ENCODE measurements at places on chromosomes 7 and 10. TPM values are rescaled to one million over a fixed set of nuclear protein-coding genes. Genes with fewer than 3 reads are reported as not detected.

- no peak for DNase-seq
Measured at GRCh38 chr7:128865303-128865702, 2.6 kb downstream of the ATP6V1F start.

DNA sequence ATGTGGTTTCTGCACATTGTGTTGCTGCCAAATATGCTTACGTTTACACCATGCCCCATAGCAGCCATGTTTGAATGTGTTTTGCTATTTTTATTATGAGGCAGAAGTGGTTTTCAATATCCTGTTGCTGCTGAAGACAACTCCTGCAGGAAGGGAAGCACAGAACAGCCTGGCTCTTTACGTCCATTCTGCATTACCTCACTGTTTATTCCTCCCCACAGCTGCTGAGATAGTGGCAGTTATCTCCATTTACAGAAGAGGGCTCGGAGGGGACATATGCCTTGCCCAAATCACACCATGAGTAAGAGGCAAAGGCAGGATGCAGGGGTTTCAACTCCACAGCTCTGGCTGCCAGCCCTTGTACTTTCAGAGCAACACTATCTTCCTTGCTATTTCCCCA, 35.3 kb downstream of the PLPP4 start:
- no peak for DNase-seq

Gene ZCWPW1
- 4.2 TPM for total RNA-seq

DNA sequence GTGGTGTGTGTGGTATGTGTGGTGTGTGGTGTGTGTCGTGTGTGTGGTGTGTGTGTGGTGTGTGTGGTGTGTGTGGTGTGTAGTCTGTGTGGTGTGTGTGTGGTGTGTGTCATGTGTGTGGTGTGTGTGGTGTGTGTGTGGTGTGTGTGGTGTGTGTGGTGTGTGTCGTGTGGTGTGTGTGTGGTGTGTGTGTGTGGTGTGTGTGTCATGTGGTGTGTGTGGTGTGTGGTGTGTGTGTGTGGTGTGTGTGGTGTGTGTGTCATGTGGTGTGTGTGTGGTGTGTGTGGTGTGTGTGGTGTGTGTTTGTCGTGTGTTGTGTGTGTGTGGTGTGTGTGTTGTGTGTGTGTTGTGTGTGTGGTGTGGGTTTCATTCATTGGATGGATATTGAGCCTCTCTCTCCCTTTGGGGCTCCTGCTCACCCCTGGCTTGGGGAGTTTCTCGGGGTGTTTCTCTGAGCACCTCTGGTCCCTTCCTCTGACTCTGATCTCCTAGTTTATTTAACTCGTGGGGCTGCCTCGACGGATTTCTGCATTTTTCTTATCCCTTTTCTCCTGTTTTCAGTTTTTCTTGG, 145.8 kb downstream of the DNAJB6 start:
- no peak for DNase-seq

Gene SHTN1
- 0.13 TPM for total RNA-seq

GRCh38 chr10:22997096-22997495, 69.2 kb downstream of the ARMC3 start:
- no peak for DNase-seq

DNA sequence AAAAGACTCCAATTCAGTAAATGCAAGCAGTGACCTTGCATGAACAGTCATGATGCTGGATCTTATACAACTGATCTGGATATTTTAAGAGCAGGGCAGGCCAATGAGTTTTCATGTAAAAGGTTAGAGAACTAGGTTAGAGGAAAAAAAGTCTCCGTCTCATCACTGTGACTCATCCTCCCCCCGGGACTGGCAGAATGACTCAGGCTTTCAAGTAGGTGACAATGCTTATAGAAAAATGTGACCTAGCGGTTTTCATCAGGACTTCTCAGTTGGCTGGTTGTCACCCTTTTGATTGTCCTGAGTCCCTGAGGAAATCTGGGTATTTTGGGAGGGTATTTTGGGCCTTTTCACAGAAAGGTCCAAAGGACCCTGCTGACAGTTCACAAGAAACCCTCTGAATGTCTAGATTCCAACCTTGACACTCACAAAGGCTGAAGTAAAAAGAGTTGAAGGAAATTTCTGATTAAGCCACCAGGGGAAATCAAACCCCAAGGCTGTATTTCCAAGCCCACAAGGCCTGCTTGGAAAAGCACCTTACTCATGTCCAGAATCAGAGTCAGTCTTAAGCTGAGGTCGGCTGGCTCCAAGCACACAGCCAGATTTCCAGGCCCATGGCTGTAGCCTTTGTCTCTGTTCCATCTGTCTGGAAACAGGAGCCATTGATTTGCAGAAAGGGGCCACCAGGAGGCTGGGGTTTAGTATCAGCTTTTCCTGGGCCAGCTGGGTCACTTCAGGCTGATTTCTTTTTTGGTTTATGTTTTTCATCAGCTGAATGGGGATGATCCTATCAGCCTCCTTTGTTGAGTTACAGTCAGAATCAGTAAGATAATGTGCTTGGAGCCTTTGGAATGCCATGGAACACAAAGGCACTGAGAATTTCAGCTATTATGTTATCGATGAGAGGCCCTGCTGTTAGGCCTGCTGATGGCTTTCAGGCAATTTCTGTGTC, 226.4 kb upstream of the HABP2 start:
- no peak for DNase-seq

GRCh38 chr7:95636140-95636940, 40.0 kb upstream of the PDK4 start:
- no peak for DNase-seq

- DNase-seq, result no peak
Measured at GRCh38 chr7:74525881-74526280, 72.2 kb downstream of the GTF2IRD1 start.

- no peak for DNase-seq
Measured at GRCh38 chr10:6924166-6924565, 344.1 kb upstream of the PRKCQ start.

- DNase-seq, result no peak
Measured at GRCh38 chr10:17122726-17123661, 6.6 kb downstream of the CUBN start.

DNA sequence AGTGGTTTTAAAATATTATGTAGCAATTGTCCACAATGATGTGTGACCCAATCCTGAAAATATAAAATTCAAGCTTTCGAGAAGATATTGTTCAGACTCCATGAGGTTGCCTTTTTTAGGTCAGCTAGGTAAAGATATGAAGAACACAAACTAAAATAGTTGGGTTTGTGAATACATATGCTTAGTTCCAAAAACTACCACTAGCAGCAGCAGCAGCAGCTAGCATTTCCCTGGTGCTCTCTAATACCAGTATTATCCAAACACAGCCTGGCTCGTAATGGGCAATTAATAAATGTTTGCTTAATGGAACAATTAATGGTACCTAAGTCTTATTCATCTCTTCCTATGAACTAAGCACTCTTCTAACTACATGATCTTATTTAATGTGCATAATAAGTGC, 362.5 kb downstream of the MALRD1 start:
- no peak for DNase-seq

Gene PPP1R3A
- not detected for total RNA-seq

DNA sequence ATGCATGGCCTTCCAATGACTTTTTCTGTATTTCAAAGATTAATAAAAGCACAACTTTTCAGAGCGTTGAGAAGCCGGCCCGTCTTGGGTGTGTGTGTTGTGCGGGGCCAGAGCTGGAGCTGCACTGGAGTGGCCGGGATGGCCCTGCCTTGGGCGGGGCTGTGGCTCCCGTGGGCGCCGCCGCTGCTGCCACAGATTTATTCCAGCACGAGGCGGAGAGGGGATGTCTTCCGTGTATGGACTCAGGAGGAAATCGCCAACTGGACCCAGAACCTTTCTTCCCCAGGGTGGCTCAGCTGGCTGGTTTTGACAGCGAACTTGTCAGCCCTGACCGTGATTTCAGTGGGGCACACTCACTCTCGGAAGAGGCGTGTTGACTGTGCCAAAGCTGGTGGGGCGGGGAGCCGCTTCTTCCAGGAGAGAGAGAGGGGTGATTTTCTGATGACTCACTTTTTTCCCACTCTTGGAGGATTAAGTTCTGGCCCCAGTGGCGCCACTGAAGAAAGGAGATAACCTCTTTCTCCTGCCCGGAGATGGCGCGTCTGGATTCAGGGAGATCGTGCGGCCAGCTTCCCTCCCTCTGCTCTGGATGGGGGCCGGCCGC, 72.4 kb downstream of the DNAJB6 start:
- DNase-seq, result no peak

DNA sequence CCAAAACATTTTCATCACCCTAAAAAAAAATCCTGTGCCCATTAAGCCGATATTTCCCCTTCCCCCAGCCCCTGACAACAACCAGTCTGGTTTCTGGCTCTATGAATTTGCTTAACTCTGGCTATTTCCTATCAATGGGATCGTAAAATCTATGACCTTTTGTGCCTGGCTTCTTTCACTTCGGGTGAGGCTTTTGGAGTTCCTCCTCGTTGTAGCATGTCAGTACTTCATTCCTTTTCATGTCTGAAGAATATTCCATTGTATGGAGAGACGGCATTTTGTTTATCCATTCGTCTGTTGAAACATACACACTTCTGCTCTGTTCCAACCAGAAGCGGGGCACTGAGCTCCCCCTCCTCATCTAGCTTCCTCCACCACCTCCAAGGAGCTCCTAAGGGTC, 29.5 kb downstream of the TACC2 start:
- no peak for DNase-seq

Gene TMEM273
- total RNA-seq, result 35.3 TPM

- DNase-seq, result no peak
Measured at GRCh38 chr10:7401782-7402181, 9.1 kb downstream of the SFMBT2 start.

Gene PTTG1IP2
- not detected for total RNA-seq

DNA sequence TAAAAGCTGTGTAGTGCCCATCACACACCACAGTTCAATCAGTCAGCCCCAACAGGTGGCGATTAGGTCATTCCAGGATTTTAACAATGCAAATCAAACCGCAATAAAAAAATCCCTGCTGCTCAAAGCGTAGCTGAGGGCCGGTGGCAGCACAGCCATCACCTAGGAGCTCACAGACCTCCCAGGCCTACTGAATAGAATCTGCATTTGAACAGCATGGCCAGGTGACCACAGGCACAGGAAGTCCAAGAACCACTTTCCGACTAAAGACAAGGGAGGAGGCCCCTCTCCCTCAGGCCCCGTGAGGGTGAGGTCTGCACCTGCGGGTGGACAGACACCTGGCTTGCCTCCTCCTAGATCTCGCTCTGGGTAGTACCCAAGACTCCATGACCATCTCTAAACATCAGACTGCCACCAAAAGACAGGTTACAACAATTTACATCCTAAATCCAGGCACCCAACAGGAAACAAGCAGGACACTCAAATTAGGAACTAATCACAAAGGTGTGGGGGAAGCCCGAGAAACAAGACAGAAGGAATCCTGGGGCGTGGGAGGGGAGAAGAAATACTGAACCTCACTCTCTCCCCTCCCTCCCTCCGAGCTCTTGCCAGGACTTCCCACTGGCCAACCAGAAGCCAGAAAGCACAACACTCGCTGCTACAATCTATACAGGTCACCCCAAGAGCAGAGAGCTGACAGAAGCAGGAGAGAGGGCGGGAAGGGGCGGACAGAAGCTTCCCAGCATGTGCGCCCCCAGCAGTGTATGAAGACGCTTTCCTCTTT, 19.2 kb downstream of the GNA12 start:
- no peak for DNase-seq

Gene EXOSC1
- 60.3 TPM for total RNA-seq

DNA sequence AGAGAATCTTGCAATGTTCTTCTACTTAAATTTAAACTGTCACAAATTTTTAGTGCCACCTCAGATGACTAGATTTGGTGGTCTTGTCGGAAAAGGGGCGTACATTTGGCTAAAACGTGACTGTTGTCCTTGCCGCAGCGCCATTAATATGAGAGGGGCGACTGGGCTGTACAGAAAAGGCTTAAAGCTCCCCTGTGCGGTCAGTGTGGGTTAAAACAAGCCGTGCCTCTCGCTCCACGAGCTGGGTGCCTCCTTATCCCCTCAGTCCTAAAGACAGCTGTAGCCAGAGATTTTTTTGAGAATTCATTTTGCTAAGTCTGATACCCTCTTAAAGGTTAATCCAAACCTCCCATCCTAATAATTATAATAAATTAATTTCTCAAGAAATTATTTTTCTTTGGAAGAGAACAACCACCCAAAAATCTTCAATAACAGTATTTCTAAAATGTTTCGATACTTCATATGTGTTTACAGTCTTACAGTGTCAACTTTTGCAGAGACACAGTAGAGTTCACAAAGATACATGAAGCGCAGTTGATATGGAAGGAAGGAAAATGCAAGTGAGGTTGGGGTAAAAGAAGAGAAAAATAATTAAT, 68.6 kb downstream of the C7orf25 start:
- DNase-seq, result no peak

Gene PTPN20
- 0.71 TPM for total RNA-seq

DNA sequence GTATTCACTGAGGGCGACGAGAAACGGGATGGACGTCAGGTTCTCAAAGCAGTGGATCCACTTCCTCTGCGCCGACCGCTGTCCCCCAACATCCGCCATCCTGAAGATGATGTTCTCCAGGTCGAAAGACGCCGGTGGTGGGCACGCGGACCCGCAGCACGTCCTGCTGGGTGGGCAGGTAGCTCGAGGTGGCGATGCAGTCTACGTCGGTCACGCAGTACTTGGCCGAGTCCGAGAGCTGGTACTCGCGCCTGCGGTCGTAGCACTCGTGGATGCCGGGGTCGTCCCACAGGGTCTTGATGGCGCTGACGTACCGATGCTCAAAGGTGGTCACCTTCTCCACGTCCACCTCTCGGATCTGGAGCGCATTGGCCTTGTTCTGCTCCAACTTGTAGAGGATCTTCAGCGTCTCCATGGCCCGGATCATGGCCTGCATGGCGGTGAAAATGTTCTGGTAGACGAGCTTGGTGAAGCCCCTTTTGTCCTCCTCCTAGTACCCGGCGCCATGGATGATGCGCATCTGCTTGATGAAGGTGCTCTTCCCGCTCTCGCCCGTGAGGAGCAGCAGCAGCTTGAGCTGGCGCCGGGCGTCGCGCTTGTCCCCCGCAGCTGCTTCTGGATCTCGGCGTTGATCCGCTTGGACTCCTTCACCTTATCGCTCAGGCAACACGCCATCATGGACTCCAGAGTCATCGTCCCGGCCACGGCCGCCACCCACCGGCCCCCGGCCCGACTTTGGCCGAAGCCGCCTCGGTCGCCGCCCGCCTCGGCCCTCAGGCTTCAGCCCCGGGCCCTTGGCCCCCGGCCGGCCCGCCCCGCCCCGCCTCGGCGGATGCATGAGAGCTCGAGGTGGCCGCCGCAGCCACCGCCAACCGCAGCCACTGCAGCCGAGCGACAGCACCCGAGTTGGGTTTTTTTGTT, 122.9 kb upstream of the KCTD7 start:
- no peak for DNase-seq

Gene SDK1
- 0.05 TPM for total RNA-seq

DNA sequence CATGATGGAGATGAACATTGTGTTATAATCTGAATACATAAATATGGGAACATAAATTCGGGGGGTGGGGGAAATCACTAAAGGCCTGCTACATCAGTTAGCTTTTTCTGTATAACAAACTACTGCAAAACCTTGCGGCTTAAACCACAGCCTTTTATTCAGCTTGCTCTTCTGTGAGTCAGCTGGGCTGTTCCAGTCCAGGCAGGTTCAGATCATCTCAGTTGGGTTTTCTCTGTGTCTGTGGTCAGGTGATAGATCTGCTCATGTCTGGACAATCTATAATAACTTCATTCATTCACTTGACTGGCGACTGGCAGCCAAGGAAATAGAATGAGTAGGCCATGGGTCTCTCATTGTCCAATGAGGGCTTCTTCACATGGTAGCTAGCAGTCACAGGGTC, 23.5 kb downstream of the HTR7 start:
- no peak for DNase-seq

GRCh38 chr7:132528695-132529094, 47.6 kb downstream of the PLXNA4 start:
- DNase-seq, result no peak

GRCh38 chr10:35517431-35518181, 87.5 kb upstream of the GJD4 start:
- DNase-seq, result no peak

- peak; percentile 49 for DNase-seq
Measured at GRCh38 chr7:142482891-142483658, 225.2 kb upstream of the PRSS58 start.

Gene TRIM50
- total RNA-seq, result not detected

Gene BTBD16
- not detected for total RNA-seq
